A549 treated with Hydrocortisone at 1 μM for 4 hours (cell line): ENCODE measurements at places on chromosomes 5 and 9. TPM values are rescaled to one million over a fixed set of nuclear protein-coding genes. Genes with fewer than 3 reads are reported as not detected.

PCDHGB4 gene
- 0.56 to 1.1 TPM (median 0.85 TPM) in 5 replicates for total RNA-seq

WNT8A gene
- not detected in 5 replicates for total RNA-seq

OR1N1 gene
- total RNA-seq, result not detected in 5 replicates

PFN3 gene
- not detected in 5 replicates for total RNA-seq

HRH2 gene
- total RNA-seq, result 0.38 to 0.59 TPM (median 0.41 TPM) in 5 replicates

CREBRF gene
- 1.7 to 3.6 TPM (median 2.6 TPM) in 5 replicates for total RNA-seq

PDGFRB gene
- 0.18 to 0.74 TPM (median 0.36 TPM) in 5 replicates for total RNA-seq

CDC20B gene
- total RNA-seq, result 0.05 to 0.10 TPM (median 0.06 TPM) in 5 replicates

DMXL1 gene
- 6.3 to 10.8 TPM (median 9.2 TPM) in 5 replicates for total RNA-seq

CD72 gene
- total RNA-seq, result 0.11 to 0.20 TPM (median 0.15 TPM) in 4 of 5 replicates, not detected in the other

SCGB3A2 gene
- not detected in 5 replicates for total RNA-seq

PCDHB16 gene
- total RNA-seq, result 0.05 to 0.08 TPM (median 0.05 TPM) in 4 of 5 replicates, not detected in the other

CCL21 gene
- not detected in 5 replicates for total RNA-seq

LRRC70 gene
- total RNA-seq, result 0.08 to 0.22 TPM (median 0.15 TPM) in 3 of 5 replicates, not detected in the others
